Uterus (tissue), 4 donors: ENCODE measurements at places on chromosomes 7 and 10.

GRCh38 chr7:16543456-16543855 is 16.8 kb downstream of the LRRC72 start:
- DNase-seq = no peak

DNA sequence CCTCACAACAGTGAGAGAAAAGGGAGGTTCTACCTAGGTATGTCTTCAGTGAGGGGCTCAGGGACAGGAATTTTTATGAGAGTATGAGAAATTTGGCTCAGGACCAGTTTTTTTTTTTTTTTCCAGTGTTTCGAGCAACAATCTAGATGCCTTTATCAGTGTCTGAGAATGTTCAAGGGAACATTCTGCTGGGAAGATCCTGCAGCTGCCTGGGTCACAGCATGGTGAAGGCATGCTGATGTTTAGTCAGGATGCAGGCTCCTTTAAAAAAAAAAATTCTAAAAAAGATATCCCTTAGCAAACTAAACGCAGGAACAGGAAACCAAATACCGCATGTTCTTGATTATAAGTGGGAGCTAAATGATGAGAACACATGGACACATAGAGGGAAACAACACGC is 31.0 kb downstream of the SBDS start:
- DNase-seq = no peak

DNA sequence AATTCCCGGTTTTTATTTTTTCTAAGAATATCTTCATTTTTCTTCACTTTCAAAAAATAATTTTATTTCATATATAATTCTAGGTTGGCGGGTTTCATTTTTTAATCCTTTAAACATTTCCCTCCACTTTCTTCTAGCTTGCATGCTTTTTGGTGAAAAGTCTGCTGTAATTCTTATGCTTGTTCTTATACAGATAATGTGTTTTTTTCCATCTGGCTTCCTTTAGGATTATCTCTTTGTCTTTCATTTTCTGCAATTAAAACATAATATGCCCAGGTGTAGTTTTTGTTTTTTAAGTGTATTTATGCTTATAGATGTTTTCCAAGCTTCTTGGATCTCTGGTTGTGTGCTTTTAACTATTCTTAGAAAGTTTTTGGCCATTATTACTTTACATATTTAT is 341.3 kb upstream of the SEMA3C start:
- DNase-seq = no peak

GRCh38 chr7:10662491-10662890 is 311.2 kb upstream of the PHF14 start:
- DNase-seq = no peak

- no peak for DNase-seq
These were observed 17.8 kb downstream of the LRRC27 start for GRCh38 chr10:132349766-132350165.

GRCh38 chr7:91683823-91684222 is 196.7 kb downstream of the MTERF1 start:
- no peak for DNase-seq

GRCh38 chr10:110739811-110740271 is 95.7 kb downstream of the RBM20 start:
- DNase-seq = no peak

- no peak for DNase-seq
These were observed 29.7 kb downstream of the HOXA1 start for GRCh38 chr7:27066148-27066547.

DNA sequence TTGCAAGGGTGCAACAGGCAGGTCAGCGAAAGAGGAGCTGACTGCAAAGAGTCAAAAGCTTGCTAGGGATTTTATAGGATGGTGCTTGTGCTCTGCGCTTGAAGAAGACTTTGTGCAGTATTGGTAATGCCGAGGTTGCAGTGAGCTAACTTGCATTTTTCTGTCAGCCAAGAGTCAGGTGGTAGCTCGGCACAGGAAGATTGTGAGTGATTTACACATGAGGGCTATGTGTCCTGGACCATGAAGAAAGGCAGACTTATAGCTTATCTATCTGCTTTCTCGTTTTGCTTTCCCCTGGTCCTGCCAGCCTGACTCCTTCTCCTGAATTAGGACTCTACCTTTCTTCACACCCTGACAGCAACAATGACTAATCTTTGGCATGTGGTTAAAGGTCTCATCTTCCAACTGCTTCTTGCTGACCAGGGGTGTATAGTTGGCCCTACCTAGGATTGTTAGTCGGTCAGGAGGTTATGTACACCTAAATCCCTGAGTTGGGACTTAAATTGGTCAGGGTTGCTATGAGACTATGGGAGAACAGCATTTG is 4.1 kb upstream of the SYPL1 start:
- no peak for DNase-seq

DNA sequence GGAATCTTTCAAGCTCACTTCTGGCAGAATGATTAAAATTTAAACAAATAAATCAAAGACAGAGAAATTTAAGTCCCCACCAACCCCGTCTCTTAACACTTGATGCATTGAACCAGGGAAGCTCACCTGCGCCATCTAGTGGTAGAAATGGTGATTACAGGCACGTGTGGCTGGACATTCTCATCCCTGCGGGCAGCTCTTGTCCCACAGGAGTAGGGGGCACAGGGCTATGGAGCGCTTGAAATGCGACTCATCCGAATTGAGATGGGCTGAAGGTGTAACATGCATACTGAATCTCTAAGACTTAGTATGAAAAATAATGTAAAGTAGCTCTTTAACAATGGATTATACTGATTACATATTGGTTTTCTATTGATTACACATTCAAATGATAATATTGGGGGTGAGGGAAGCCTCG is 24.8 kb upstream of the SLIT1 start:
- peak; percentile 65 for DNase-seq

- DNase-seq = no peak
These were observed 36.6 kb downstream of the SBDS start for GRCh38 chr7:66958538-66959350.

DNA sequence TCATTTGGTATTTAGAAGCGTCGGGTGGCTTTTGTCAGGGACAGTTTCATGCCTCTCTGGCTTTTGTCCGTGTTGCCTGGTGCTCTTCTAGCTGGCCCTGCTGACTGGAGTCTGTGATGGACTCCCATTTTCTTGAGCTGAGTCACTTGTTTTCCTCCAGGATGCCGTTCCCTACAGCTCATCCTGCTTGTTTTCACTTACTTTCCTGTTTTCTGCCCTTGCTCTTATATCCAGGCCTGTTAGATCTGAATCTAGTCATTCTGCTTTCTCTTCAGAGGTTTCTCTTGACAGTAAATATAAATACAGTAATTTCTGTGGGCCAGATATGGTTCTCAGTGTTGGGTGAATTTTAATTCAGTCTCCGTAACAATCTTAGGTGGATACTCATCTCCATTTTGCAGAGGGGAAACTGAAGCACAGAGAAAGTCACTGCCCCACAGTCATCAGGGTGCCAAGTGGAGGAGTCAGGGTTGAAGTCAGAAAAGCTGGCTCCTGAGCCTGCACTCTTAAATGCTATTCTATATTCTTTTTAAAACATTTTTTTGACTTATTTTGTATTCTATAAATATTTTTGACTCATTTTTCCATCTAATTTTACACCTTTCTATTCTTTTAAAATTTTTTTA is 85.4 kb downstream of the CCNY start:
- peak; percentile 52 for DNase-seq

- no peak for DNase-seq
These were observed 7.1 kb downstream of the ASB10 start for GRCh38 chr7:151179946-151180345.

GRCh38 chr7:33666531-33666930 is 238.8 kb upstream of the BMPER start:
- DNase-seq = no peak

DNA sequence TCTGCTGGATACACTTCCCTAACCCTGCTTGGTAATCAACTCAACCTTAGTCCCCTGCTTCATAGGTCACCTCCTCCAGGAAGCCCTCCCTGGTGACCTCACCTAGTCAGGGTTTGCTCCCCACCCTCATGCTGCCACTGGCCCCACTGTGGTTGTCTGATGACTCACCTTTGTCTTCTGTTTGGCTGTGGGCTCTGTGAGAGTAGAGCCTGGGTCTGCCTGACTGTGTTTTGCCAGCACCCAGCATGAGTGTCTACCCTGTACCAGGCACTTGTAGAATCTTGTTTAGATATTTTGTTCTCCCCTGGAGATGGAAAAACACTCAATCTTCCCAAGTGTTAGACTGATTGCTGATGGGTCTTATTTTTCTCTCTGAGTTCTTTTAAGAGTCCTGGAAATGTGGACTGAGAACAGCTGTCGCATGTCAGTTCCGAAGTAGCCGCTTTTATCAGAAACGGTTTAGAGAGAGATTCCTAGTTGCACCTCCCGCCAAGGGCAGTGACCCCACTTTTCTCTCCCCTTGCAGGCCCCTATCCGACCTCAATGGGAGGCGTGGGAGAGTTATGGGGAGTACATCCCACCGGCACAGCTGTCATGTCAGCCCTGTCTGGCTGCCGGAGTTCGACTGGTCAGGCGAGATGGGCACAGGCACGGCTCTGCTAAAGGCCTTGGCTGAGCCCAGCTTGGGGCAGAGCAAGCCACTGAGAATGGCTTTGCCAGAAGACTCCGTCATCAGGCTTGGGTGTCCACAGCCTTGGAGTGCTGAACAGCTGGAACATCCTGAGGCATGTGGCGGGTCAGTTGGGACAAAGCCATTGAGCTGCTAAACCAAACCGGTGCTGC is 134.3 kb downstream of the GRK5 start:
- peak; percentile 68 for DNase-seq

DNA sequence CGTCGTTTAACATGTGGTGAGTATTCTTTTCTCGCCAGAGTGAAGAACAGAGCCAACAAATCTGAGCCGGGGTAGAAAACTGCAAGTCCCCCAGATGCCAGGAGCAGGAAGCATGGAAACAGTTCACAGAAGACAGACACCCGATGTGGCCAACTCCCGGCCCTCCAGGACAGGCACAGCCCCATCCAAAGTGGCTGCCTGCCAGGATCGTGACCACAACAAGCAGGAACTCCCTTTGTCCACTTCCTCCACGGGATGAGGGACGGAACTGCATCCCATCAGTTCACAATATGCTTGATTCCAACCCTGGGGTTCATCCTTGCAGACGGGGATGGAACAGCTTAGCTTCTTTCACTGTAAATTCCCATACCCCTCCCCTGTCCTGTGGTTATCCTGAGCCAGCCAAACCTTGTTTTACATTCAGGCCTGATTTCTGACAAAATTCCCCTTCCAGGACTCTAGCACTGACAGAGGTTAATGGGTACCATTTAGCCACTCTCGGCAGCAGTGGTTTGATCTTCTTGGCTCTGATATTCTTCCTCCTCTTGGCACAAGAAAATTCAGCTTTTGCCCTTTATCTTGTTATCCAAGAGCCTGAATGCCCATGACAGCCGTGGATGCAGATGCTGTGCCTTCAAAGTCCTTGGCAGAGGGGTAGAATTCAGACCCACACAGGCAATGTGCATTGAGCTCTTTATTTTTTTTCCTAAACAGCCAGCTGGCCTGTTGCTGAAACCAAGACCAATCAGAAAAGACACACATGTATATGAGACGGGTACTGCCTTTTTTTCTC is 105.5 kb upstream of the FAM204A start:
- DNase-seq = peak; percentile 50

DNA sequence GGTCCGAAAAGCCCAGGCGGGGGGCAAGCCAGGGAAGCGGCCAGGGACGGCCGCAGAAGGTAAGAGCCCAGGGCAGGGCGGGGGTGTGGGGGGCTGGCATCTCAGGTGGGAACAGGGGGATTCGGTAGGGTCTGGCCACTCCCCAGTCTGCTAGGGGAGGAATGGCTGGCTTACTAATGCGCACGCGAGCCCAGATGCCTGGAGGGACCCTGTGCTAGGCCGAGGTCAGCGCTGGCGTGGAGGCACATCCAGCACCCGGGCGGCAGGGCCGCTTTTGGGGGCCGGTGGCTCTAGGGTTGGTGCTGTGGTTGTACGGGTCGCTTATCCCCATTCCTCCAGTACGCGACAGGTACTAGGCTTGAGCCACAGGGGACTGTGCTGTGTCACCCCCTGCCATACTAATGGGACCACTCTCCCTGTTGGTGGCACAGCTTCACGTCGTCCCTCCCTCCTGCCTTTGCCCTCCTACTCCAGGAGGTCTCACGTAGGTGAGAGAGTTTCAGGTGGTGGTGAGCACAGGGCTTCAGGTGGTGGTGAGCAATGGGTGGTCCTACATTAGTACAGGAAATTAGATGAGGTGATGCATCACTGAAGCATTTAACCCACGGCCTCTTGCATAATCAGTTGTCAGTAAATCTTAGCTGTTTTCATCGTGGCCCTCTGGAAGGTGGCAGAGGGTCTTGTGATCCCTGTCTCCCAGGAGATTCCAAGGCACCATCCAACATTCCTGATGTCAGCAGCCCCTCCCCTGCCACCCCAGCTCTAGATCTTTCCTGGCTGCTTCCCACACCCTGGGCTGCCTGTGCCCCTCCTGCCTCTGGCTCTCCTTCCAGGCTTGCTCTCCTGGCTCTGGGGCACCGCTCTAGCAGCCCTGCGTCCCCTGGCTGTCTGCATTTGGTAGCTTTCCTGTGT is 971 bp downstream of the AEBP1 start:
- peak; percentile 74 for DNase-seq

DNA sequence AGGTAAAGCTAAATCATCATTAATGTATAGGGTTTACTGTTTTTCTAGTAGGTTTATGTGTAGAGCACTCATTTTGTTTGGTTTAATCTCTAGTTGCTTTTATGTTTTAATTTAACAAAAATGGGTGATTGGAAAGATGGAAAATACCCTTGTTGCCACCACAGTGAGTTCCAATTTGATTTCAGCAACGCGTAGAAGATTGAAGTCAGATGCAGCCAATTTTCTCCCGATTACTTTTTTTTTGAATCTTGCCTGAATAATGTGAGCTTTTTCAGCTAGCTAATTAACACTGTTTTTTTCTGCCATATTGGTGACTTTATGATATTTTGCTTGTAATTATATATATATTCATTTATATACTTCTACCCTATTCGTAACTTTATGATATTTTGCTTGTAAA is 293.8 kb downstream of the SDK1 start:
- no peak for DNase-seq
